ENCODE measurements at places on chromosomes 1 and 21.

DNA sequence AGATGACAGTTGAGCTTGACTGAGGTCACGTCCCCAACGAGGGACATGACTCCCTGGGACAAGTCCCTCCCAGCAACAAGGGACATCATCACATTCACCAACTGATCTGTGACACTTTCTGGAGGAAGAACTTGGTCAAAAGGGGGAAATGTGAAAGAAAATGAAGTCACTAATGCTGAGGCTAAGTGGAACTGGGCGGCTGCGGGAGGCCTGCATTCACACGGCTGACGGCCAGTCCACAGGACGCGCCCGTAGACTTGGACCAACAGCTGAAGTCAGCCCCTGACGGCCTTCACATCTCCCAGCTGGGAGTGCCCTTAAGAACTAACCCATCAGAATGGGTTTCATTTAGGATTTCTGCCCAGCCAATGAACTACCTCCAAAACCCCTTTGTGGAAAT lies 26.6 kb downstream of the POFUT2 start:
- H3K36me3 ChIP-seq, result peaks cover 29% of the 10 kb centered on the region
- no peak for DNase-seq
- peaks cover 3% of the 10 kb centered on the region for H3K27me3 ChIP-seq
- H3K27ac ChIP-seq, result no peak overlapping the region

GRCh38 chr1:100452641-100453040 lies 85.3 kb upstream of the GPR88 start:
- H3K4me3 ChIP-seq, result no peak overlapping the region
- peak overlapping the region; percentile 90 for H3K27ac ChIP-seq
- peaks cover 51% of the 10 kb centered on the region for H3K4me1 ChIP-seq
- DNase-seq, result no peak
- H3K36me3 ChIP-seq, result peaks cover 34% of the 10 kb centered on the region

GRCh38 chr1:90048043-90048442 lies 53.1 kb downstream of the ZNF326 start:
- no peak overlapping the region for H3K27ac ChIP-seq
- H3K4me3 ChIP-seq, result no peak overlapping the region
- H3K4me1 ChIP-seq, result no peaks in the 10 kb centered on the region
- no peaks in the 10 kb centered on the region for H3K36me3 ChIP-seq
- peaks cover 5% of the 10 kb centered on the region for H3K27me3 ChIP-seq
- DNase-seq, result no peak

- peaks cover 38% of the 10 kb centered on the region for H3K36me3 ChIP-seq
- H3K4me3 ChIP-seq, result no peak overlapping the region
- peaks cover 41% of the 10 kb centered on the region for H3K4me1 ChIP-seq
- no peak overlapping the region for H3K27ac ChIP-seq
- no peaks in the 10 kb centered on the region for H3K27me3 ChIP-seq
Measured at GRCh38 chr1:155256058-155256852, 972 bp upstream of the ENTREP3 start.

- no peaks in the 10 kb centered on the region for H3K4me1 ChIP-seq
- no peak for DNase-seq
- H3K27ac ChIP-seq, result no peak overlapping the region
- H3K27me3 ChIP-seq, result no peaks in the 10 kb centered on the region
- H3K36me3 ChIP-seq, result no peaks in the 10 kb centered on the region
Measured at GRCh38 chr1:225684741-225685140, 31.8 kb upstream of the ENAH start.

DNA sequence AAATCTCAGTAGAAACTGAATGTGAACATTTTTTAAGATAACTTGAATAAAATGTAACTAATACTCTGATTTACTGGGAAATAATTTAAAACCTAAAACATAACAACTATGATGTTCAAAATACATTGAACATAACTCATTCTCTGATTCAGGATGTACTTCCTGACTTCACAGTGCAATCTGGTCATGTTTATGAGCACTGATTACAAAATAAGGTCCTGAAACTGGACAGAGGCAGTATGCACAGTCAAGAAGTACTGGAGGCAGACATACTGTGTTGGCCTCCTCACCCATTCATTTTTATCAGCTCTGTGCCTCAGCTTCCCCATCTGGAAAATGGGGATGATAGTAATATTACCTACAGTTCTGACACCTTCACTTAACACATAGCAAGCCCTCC lies 651.3 kb downstream of the PTPRC start:
- H3K27ac ChIP-seq, result no peak overlapping the region
- no peaks in the 10 kb centered on the region for H3K27me3 ChIP-seq
- no peaks in the 10 kb centered on the region for H3K4me1 ChIP-seq
- H3K36me3 ChIP-seq, result no peaks in the 10 kb centered on the region
- no peak for DNase-seq
